Activated CD4-positive, alpha-beta T cell treated with anti-CD3 and anti-CD28 coated beads, Interleukin-2, amount 10 ng/mL, durations not matched to agents 24 days and 14 days (primary cell): ENCODE measurements at places on chromosomes 6 and 20. TPM values are rescaled to one million over a fixed set of nuclear protein-coding genes. Genes with fewer than 3 reads are reported as not detected.

DLK2 gene
- 1.6 and 2.0 TPM in 2 replicates for total RNA-seq

PCIF1 gene
- 26.1 and 27.8 TPM in 2 replicates for total RNA-seq

SIRPD gene
- not detected in 2 replicates for total RNA-seq

IRF4 gene
- 831 and 846 TPM in 2 replicates for total RNA-seq
